Activated CD4-positive, alpha-beta T cell treated with anti-CD3 and anti-CD28 coated beads, Interleukin-2, amount 10 ng/mL, durations not matched to agents 24 days and 14 days (primary cell): ENCODE measurements at places on chromosomes 6 and 20. TPM values are rescaled to one million over a fixed set of nuclear protein-coding genes. Genes with fewer than 3 reads are reported as not detected.

- no peaks in the 10 kb centered on the region for H3K36me3 ChIP-seq
- H3K4me1 ChIP-seq: no peaks in the 10 kb centered on the region
- H3K27me3 ChIP-seq: peaks cover 6% of the 10 kb centered on the region
- no peak for DNase-seq
- H3K27ac ChIP-seq: no peak overlapping the region
Observed at GRCh38 chr6:47646689-47647088, 51.7 kb upstream of the ADGRF4 start.

TFAP2A gene
- not detected in 2 replicates for total RNA-seq

TOX2 gene
- 1.4 and 2.6 TPM in 2 replicates for total RNA-seq

FKBP1C gene
- total RNA-seq: 3.5 and 3.6 TPM in 2 replicates
